ENCODE measurements at places on chromosomes 13 and 19.

- no peak for DNase-seq
Observed at GRCh38 chr13:33806470-33807248, 11.3 kb upstream of the RFC3 start.

- DNase-seq: no peak
Observed at GRCh38 chr13:98794498-98794897, 42.0 kb upstream of the SLC15A1 start.

- no peak for DNase-seq
Observed at GRCh38 chr13:40275636-40276035, 390.8 kb downstream of the FOXO1 start.

DNA sequence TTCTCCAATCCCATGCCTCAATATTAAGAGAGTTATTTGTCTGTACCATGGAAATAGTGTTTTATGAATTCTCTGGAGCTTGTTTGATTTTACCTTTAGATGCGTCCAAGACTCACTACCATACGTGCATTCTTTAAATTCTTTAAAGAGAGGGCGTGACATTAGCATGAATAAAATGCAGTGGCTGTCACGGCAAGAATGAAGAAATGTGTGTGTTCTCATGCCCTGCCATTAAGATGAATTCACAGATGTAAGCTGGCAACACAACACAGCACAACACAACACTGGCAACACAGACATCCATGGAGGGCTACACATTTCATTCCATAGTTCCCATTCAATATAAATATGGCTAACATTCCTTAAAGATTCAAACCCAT is 213.4 kb downstream of the ENOX1 start:
- DNase-seq: no peak

GRCh38 chr13:42284068-42284467 is 12.1 kb downstream of the AKAP11 start:
- no peak for DNase-seq

DNA sequence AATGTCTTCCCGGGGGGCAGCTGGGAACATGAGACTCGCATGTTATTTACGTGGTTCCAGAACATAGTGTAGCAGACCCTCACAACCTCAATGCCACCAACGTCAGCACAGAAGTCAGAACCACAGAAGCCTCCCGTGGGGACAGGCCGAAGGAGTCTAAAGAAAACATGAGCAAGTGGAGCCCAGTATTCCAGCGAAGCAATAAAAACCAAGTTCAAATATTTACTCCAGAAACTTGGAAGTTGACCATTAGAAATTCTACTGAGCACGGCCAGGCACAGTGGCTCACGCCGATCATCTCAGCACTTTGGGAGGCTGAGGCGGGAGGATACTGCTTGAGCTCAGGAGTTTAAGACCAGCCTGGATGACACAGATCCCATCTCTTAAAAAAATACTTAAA is 17.9 kb upstream of the ATP8B3 start:
- no peak for DNase-seq

DNA sequence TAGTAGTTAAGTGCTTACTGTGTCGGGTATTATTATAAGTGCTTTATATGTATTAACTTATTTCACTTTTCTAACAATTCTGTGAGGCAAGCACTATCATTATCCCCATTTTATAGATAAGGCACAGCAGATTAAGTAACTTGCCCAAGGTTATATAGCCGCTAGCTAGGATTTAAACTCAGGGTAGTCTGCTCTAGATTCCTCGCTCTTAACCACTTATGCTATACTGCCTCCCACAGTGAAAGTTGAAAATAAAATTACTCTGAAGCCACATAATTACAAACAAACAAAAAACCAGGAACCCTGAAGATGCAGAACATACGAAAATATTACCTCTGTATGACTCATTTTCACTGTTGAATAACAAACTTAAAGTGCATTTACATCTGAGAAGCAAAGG is 3.9 kb downstream of the TEX30 start:
- DNase-seq: no peak

DNA sequence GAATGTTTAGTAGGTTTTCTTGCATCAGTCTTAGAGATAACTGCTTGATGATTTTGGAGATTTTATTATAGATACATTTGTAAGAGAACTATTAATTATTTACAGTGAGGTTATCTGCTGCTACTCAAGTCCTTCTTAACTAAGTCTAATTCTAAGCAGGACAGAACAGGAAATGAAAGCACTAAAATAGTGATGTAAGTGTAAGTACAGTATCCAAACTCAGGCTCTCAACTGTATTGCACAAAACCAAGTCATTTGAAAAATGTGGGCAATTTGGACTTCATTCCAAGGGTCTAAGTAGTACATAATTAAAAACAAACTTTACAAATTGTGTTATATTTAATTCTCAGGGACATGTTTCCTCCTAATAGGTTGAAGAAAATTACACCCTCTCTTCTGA is 417.1 kb downstream of the ITGBL1 start:
- no peak for DNase-seq

GRCh38 chr13:77981281-77981881 is 62.8 kb upstream of the EDNRB start:
- DNase-seq: no peak

DNA sequence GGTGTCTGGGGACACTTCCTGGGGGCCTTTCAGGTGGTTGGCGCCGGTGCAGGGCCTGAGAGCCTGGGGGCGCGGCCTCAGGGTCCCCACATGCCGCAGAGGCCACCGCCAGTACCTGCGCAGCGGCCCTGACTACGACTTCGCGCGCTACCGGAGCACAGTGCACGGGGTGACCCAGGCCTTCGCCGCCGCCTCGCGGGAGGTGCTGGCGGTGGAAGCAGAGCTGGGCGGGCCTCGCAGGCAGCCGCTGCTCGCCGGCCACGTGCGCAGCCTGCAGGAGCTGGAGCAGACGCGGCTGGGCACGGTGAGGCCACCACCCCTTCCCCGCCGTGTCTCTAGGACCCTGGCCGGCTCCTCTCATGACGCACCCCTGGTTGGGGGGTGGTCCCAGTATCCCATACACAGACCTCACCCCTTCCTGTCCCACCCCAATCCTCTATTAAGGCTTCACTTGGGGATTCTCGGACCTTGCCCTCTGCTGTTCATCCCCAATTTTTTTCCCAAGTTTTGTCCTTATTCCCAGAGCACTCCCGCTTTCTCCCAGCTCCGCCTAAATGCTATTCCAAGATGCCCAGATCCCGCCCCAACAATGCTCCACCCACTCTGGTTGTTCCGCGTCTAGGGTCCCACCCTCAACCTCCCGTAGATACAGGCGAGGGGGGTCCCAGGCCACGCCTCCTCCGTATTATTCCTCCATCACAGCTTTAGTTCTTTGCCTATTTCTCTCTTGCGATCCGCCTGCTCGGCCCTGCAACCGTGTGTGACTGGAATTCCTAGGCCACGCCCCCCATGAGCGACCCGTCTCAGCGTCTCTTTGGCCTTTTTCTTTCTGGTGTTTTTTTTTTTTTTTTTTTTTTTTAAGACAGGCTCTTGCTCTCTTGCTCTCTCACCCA is 1.0 kb downstream of the REX1BD start:
- no peak for DNase-seq

GRCh38 chr13:114089341-114089740 is 43.1 kb downstream of the RASA3 start:
- DNase-seq: no peak

GRCh38 chr13:77781808-77782207 is 84.3 kb downstream of the SLAIN1 start:
- no peak for DNase-seq

DNA sequence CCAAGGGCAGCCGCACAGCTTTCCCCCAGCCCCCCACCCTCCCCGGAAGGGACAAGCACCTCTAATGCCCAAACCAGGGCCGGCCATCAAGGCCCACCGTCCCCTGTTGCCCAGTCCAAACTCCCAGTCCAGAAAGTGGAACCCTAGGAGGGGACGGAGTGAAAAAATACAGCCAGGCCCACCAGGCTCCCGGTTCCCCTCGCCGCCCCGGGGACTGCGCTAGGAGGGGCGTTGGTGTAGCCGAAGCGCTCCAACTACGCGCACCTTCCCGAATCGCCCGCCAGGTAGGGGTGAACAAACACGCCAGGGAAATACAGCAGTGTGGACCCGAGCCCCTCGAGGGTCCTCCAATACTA is 1.3 kb downstream of the KLF16 start:
- no peak for DNase-seq

DNA sequence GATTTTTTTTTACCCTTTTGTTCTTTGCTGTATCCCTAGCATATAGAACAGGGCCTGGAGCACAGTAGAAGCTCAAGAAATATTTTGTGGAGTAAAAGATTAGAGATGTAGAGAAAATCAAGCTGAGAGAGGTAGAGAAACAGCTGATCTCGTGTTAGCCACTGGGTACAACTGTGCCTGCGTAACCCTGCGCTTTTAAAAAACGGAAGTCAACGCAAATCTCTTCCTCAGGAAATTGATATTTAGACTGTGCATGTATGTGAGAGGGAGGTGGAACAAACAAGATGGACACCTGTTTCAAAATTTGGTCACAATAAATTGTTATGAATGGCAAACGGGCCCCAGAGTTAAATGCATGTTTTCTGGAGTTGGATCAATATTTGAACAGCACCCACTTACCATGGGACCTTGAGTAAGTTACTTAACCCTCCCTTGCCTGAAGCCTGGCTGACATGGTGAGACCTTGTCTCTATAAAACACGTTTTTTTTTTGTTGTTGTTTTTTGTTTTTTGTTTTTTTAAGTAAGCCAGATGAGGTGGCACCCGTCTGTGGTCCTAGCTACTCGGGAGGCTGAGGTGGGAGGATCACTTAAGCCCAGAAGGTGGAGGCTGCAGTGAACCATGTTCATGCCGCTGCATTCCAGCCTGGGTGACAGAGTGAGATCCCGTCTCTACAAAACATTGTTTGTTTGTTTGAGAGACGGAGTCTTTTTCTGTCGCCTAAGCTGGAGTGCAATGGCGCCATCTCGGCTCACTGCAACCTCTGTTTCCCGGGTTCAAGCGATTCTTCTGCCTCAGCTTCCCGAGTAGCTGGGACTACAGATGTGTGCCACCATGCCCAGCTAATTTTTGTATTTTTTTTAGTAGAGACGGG is 3.3 kb upstream of the EPOR start:
- no peak for DNase-seq

GRCh38 chr13:94709001-94709834 is 3.1 kb downstream of the SOX21 start:
- DNase-seq: no peak

DNA sequence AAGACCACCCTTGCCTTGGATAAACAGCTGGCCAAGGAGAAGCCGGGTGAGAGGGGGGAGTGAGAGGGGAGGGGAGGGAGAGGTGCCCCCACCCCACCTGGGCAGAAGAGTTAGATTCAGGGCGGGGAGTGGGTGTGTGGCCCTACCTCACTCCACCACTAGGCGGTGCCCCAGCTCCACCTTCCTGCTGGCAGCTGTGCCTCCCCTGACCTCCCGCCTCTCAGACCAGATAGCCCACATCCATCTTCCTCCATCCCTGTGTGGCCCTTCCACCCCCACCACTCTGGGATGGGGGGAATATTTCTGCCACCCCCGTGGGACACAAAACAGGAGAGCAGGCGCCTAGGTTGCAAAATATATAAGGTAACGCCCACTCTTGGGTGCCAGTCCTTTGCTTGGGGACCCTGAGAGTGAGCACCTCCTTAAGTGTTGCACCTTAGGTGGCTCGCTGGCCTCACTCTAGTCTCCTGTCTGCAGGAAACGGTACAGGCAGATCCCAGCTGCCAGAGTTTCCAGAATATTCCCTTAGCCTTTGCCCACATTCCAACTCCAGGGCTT is 13.8 kb upstream of the EHD2 start:
- DNase-seq: peak; percentile 6

GRCh38 chr13:33953203-33953602 is 135.3 kb downstream of the RFC3 start:
- no peak for DNase-seq

DNA sequence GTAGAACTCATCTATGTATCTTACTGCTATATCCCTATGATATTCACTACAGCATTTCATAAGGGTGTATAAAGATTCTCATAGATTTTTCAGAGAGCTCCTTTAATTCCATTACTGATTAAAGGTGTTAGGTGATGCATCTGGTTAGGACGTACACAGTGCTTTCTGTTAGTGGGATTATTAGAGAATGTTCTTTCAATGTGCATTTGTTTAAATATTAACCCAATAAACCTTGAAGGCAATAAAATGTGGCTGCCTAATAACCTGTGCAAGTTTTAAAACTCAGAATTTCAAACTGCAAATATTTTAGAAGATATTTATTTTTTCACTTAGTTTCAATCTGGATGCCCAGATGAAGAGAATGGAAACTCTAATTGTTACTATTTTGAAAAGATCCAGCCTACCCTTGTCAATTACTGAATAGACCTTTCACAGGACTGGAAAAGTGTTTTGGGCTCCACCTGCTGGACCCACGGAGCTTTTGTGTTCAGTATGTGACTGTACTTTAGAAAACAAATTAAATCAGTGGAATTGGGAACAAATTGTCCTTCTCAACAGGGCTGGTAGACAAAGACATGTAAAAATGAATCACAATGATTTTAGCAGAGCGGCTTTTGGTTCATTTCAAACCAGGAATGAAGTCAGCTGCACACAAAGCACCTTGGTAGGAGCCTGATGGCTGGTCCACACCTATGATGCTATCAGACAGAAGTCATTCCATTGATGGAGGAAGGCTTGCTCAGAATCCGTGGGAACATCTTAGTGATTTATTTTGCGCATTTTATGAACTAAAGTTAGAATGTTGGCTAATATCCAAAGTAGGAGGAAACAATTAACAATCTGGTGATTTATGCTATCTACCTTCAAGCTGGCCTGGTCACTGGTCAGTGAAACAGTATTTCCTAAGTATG is 89.4 kb upstream of the RAP2A start:
- DNase-seq: peak; percentile 18

DNA sequence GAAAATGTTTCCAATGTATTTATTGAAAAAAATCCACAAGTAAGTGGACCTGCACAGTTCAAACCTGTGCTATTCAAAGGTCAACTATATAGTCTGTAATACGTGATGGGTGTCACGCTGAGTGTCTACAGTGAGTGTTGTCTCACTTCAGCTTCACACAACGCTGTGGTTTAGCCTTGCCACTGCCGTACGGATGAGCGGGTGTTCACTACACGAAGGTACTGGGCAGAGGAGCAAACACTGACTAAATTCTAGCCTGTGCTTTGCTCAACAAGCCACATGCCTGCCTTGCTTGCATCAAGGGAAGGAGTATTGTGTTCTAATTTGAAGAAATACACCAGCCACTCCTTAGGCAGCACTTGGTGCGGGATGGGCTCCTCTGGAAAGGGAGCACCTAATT is 3.4 kb upstream of the FFAR3 start:
- no peak for DNase-seq
